ENCODE measurements at places on chromosomes 16 and 17. TPM values are rescaled to one million over a fixed set of nuclear protein-coding genes. Genes with fewer than 3 reads are reported as not detected.
A peak's percentile ranks its signal among the peaks of the same experiment; 100 is the strongest.

DNA sequence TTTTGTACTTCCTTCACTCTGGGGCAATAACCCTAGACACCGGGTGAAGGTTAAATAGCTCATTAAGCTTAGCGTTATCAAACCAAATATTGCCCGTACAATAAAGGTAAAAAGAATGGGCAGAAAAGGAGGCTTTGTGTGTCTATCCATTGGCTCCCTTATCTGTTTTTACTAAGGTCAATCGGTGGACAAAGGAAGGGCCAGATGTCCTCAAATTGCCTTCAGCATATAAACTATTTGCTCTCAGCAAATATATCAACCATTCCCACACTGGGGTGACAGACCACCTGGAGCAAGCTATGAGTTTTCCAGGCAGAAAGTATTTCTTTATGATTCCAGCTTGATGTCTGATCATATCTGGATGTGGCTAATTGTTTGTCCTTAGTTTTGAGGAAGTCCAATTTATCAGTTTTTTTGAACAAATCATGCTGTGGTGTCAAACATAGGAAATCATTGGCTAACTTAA lies 25.3 kb upstream of the WIPI1 start:
- no peak for DNase-seq
- no peaks in the 10 kb centered on the region for H3K36me3 ChIP-seq
- no peak overlapping the region for H3K27ac ChIP-seq
- H3K4me3 ChIP-seq = no peak overlapping the region
- no peaks in the 10 kb centered on the region for H3K4me1 ChIP-seq

DNA sequence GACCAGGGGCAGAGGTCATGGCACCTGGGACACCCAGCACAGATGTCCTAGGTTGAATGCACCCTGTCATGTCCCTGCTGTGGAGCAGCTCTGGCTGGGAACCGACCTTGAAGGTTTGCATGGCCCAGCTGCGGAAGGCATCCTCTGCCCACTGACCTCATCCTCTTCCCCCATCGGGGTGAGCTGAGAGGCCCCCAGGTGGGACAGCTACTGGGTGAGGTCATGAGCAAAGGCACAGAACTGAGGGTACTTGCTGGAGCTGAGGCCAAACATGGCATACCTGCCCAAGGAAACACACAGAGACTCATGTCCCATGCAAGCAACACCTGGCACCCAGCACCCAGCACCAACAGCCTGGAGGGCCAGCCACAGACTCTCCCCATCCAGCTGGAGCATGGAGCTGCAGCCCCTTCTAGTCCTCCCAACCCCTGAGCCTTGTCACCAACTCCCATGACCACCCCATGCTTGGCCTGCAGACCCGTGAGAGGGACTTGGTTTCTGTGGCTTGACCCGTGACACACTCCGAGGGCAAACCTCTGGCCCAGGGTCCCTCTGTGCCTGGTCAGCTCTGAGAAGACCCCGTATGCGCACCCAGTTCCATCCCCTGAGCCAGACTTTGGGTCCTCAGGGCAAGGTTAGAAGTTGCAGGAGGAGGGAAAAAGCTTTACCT lies 33.1 kb downstream of the LGALS9 start:
- H3K4me3 ChIP-seq = no peak overlapping the region
- no peaks in the 10 kb centered on the region for H3K36me3 ChIP-seq
- H3K27ac ChIP-seq = no peak overlapping the region
- H3K4me1 ChIP-seq = no peaks in the 10 kb centered on the region

GRCh38 chr16:85622683-85623082 lies 9.6 kb downstream of the GSE1 start:
- H3K4me1 ChIP-seq = peaks cover 43% of the 10 kb centered on the region
- no peak overlapping the region for H3K4me3 ChIP-seq
- no peak overlapping the region for H3K27ac ChIP-seq
- no peaks in the 10 kb centered on the region for H3K27me3 ChIP-seq
- DNase-seq = no peak
- no peaks in the 10 kb centered on the region for H3K36me3 ChIP-seq

GRCh38 chr16:74580833-74581232 lies 26.1 kb downstream of the GLG1 start:
- no peak overlapping the region for H3K4me3 ChIP-seq
- no peak for DNase-seq
- H3K27ac ChIP-seq = no peak overlapping the region
- no peaks in the 10 kb centered on the region for H3K27me3 ChIP-seq
- peaks cover 9% of the 10 kb centered on the region for H3K4me1 ChIP-seq

DNA sequence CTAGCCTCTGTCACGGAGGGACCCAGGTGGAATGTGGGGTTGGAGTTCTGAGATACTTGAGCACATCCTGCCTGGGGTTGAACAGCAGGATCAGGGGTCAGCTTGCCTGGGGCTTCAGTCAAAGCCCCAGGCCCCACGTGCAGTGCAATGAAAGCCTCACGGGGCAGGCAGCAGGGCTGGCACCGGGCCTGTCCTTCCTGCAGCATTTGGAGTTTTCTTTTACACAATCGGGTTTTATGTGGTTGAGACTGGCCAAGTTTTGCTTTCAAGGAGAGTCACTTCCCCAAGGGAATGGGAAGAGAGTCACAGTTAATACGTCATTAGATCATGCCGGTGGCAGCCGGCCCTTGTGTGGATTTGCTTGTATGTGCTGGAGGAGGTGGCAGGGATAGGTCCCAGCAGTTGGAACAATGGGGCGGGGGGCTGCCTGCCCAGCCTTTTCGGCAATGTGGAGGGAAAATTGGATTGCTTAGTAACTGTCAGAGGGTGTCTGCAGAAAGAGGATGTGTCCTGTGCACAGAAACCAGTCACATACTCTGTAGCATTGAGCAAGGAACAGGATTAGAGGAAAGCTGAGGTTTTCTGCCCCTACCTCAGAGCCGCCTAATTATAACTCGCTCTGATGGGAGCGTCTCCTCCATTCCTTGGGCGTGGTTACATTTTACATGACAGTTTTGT lies 4.5 kb downstream of the RMI2 start:
- H3K27ac ChIP-seq = peak overlapping the region; percentile 74
- no peaks in the 10 kb centered on the region for H3K36me3 ChIP-seq
- H3K4me3 ChIP-seq = no peak overlapping the region
- H3K4me1 ChIP-seq = peaks cover 42% of the 10 kb centered on the region
- peak; percentile 82 for DNase-seq

The WIPF2 gene
- total RNA-seq = 18.2 TPM

All from suprapubic skin (tissue), 4 donors.